ENCODE measurements at places on chromosomes 11 and 22.

GRCh38 chr11:34996958-34997357, 80.5 kb downstream of the PDHX start:
- DNase-seq, result no peak

GRCh38 chr22:36369922-36370791, 17.6 kb downstream of the MYH9 start:
- no peak for DNase-seq

GRCh38 chr22:31241200-31241599, 29.1 kb downstream of the LIMK2 start:
- peak; percentile 16 for DNase-seq

DNA sequence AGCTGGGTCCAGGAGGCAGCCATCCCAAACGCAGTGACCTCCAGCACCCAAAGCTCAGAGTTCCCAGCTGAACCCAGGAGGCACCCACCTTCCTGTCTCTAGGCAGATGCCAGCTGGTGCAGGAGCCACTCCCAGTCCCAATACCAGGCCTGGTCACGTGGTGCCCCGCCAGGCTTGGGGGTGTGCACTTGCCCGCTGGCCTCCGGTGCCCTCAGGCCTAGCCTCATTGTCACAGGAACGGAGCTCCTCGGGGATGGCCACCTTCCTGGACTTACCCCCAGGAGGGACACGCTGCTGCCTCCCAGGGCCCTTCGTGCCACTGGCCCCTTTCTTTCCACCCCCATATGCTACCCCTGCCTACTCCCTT, 4.6 kb downstream of the BID start:
- no peak for DNase-seq

GRCh38 chr11:75831915-75832502, 17.0 kb downstream of the UVRAG start:
- no peak for DNase-seq

DNA sequence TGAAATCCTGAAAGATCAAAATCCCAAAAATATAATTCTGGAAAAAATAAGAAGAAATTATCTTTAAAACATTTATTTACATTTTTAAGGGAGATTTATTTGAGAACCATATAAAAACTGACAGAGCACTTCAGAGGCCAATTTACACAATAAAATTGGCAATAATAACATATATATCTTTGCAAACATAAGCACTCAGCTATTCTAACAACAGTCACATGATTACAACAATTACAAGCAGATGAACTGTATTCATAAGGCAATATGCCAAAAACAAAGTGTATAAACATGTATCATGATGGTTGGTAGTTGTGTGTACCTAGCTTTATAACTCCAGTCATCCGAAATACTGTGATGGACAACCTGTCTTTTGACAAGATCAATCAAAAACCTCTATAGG, 17.7 kb upstream of the RASSF10 start:
- DNase-seq, result no peak

DNA sequence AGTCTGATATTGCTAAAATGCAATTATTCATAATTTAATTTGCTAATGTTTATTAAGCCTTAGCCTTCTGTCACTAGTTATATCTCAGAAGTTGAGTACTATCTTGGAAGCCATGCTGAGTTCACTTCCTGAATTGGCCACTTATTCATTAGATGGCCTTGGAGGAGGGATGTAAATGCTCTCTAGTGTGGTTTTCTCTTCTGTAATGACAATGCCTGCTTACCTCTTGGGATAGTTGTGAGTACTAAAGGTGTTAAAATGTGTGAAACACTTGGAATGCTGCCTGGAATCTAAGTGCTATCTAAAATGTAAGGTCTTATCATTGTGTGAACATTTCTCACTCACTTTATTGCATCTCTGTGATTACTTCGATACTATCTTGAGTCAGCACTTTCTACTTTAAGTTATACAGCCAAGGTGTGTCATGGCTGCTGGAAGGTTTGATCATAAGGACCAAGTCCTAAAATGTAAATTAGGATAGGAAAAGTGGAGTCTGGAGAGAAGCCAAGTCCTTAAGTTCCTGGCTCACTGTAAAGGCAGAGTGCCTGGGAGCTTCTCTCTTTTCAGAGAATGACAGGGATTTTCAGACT, 12.4 kb downstream of the GLYATL2 start:
- peak; percentile 44 for DNase-seq

- DNase-seq, result no peak
Measured at GRCh38 chr11:69911310-69912160, 92.3 kb upstream of the FGF3 start.

- DNase-seq, result no peak
Measured at GRCh38 chr11:3375552-3375951, 3.4 kb downstream of the ZNF195 start.

DNA sequence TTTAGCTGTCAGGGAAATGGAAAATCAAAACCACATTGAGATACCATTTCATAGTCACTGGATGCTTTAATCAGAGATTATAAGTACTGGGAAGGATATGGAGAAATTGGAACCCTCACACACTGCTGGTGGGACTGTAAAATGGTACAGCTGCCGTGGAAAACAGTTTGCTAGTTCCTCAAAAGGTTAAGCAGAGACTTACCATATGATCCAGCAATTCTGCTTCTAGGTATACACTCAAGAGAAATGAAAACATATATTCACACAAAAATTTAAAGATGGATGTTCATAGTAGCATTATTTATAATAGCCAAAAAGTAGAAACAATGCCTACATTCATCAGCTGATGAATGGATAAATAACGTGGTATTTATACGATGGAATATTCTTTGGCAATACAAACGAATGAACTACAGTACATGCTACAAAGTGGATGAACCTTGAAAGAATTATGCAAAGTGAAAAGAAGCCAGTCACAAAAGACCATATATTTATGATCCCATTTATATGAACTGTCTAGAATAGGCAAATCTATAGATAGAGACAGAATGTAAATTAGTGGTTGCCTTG, 23.0 kb downstream of the RNF121 start:
- DNase-seq, result no peak

- no peak for DNase-seq
Measured at GRCh38 chr11:102685338-102685737, 20.2 kb downstream of the MMP27 start.

DNA sequence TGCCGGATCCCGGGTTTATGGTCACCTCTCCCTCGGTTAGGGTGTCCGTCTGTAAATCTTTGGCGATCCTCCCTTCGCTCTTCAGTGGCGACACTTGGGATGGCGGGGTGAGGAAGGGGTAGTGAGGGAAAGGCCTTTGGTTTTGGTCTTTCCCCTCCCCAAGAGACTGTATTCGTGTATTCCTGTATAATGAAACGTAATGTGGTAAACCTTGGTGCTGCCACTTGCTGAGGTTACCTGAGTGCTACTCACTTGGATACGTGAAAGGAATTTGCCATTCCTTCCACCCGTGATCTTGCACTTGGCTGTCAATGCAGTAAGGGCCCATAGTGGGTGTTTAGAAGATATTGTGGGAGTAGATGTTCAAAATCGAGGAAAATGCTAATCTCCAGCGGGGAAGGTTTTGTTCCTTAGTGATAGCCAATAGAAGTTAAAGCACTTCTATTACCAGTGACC, 578 bp upstream of the NUP160 start:
- DNase-seq, result no peak

GRCh38 chr11:85803303-85803702, 7.6 kb downstream of the SYTL2 start:
- no peak for DNase-seq

- DNase-seq, result no peak
Measured at GRCh38 chr11:108125096-108125495, 3.7 kb downstream of the ACAT1 start.

DNA sequence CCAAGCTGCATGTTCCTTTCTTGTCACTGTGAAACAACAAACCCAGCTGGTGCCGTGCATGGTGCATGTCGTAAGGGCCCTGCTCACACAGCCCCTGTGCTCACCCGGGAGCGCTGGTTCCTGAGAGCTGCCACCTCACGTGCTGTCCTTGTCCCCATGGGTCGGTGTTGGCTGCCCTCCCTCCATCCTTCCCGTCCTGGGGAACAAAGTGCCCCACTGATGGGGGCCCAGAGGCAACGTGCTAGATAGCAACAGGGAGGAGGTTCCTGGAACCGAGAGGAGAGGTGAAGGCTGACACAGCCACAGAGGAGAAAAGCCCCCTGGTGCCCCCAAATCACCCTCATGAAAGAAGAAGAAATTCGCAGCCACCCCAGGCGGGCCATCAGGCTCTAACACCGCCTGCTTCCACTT, 56.6 kb upstream of the SLC22A12 start:
- no peak for DNase-seq

DNA sequence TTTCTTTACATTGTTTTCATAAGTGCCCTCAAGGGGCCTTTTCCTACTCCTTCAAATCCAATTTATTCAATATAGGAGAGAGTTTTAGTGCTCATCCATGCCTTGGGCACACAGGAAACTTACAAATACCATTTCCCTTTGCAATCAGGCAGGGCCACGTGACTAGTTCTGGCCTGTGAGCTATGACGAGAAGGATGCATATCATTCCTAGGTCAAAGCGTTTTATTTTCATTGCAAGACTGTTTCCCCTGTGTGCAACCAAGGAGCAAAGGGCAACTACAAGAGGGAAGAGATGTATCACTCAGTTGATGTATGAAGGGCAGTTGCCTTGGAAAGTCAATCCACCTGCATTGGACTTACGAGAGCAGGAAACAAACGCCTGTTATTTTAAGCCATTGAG, 1.9 kb upstream of the TRAF6 start:
- no peak for DNase-seq

- DNase-seq, result peak; percentile 89
Measured at GRCh38 chr11:12680246-12680939, 6.2 kb downstream of the TEAD1 start.

DNA sequence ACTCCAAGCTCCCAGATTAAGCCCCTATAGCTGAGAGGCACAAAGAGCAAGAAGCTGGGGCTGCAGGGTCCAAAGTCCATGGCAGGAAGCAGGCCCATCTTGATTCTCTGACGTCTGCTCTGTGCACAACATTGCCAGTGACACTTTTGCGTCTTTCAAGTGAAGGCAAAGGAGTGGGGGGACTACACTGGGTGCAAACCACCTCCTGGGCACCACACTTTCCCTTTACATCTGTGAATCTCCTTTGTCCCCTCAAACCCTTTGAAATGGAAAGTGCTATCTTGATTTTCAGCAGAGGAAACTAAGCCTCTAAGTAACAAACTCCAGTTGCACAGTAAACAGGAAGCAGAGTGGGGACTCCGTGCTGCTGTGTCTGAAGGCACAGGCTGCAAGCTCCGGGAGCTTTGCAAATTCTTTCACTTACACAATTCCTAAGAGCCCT, 428.0 kb downstream of the LARGE1 start:
- no peak for DNase-seq

DNA sequence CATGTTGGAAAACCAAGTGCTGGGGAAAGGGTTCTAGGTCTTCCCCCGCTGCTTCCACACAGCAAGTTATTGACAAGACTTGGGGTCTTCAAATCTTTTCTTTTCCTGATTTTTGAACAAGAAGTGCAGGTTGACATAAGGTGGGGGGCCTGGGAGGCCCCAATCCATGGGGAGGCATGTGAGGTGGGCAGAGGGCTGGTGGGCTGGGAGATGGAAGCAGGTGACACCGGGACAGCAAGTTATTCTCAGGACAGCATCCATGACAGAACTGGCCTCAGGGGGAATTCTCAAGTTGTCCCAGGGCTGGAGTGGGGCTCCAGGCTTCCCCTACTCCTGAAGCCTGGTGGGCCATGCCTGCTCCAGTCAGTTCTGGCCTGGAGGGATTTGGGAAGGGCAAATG, 5.5 kb downstream of the FGF19 start:
- DNase-seq, result no peak

GRCh38 chr11:121464352-121464946, 11.7 kb upstream of the SORL1-AS1 start:
- peak; percentile 98 for DNase-seq

DNA sequence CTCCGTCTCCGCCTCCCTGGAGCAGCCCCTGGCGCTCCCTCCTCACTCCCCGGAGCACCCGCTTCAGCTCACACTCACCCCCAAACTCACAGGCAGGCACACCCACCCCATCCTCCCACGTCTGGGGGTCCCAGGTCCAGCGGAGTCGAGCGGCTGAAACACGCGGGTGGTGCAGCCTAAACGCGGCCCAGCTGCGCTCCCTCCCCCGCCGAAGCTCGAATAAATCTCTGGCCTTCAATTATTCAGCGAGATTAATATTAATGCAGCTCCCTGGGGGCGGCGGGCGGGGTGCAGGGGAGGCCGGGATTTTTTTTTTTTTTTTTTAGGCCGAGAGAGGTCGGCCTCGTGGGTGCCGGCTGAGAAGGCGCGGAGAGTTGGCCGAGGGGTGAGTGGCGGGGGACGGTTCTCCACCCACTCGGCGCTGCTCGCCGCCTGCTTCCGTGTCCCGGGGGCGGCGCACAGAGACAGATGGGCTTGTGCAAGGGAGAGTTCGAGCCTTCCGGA, 524 bp upstream of the SLC1A2 start:
- no peak for DNase-seq

DNA sequence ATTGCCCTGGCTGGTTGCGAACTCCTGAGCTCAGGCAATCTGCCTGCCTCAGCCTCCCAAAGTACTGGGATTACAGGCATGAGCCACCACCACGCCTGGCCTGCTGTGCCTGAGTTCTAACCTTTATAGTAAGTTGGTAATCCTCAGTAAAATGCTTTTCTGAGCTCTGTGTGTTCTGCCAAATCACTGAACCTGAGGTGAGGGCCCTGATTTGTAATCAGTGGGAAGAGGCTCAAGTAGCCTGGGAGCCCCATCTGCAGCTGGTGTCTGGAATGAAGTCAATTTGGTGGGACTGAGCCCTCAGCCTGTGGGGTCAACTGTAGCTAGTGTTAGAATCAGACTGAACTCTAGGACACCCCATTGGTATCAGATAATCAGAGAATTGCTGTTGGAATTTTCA, 72.6 kb upstream of the PARVG start:
- no peak for DNase-seq

- DNase-seq, result no peak
Measured at GRCh38 chr11:74842967-74843366, 94.3 kb downstream of the RNF169 start.

DNA sequence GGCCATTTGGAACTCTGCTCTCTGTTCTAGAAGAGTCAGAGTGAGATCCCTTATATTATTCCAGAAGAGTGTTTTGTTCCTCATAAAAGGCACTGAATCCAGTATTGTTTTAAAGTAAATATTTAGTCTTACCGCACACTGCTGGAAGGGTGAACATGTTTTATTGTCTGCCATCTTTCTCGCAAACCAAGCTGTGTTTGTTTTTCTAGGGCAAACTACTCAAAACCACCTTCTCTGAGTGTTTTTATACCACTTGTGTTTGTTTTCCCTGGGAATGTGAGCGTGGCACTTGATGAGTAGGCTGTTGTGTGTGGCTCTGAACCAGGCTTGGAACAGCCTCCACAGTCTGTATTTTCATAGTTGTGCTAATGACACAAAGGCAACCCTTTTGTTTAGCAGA, 89.8 kb downstream of the DBX1 start:
- no peak for DNase-seq

DNA sequence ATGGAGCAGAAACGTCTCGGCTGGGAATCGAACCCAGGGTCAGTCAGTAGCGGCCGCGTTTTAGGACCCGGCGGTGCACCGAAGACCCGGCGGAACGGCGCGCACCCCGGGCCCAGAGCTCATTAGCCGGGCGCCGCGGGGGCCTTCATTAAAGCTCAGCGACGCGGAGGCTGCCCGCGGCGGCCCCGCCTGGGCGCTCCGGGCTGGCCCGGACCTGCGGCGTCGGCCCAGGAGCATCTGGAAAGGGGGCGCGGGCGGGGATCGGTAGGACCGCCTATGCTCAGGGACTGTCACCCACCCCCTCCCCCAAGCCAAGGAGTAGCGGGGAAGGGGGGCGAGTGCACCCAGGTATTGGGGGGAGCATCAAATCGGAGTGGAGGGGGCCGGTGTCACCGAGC, 52.2 kb downstream of the CYTH4 start:
- DNase-seq, result no peak

Data from RPMI7951 (cell line).